ENCODE measurements at places on chromosomes 7 and 10.

DNA sequence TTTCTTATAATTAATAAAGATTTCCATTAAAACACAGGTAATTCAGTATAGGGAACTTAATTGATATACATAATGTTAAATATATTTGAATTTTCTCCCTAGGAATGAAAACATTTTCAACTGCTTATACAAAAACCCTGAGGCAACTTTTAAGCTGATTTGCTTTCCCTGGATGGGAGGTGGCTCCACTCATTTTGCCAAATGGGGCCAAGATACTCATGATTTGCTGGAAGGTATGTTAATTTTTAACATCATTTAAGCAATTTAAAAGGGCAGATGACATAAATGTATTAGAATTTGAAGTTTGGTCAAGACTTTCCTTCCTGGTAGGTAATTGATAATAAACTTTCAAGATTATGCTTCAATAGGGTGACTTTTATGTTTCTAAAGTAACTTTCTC is 5.8 kb downstream of the OLAH start:
- DNase-seq: no peak

DNA sequence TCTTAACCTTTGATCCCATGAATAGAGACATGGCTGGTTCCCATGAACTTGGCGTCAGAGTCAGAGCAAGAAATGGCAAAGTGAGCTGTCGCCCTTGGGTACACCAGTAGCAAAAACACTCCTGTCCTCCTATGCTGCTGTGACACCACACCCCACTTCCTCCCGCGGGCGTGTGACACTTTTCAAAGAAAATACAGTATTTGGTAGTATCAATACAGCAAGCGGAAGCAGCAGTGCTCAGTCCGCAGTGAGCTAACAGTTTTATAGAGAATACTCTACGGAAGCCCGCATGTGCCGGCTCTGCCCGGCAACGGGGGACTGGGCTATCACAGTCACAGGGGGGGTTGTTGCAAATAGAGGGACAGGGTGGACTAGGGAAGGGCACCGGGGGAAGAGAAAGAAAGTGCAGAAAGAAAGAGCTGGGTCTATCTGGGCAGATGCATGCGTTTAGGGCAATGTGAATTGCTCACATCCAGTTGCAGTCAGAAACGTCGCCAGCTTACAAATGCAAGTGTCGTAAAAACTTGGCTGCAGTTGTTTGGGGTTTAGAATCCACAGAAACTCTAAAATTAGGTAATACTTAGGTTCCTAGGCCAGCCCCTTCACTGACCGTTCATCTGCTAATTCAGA is 49.8 kb downstream of the PRKCQ start:
- DNase-seq: no peak

- DNase-seq: no peak
Measured at GRCh38 chr7:136998495-136998894, 130.0 kb downstream of the CHRM2 start.

GRCh38 chr10:71080381-71081228 is 131.8 kb upstream of the UNC5B start:
- no peak for DNase-seq

All from BE2C (cell line).